ENCODE measurements at places on chromosomes 12 and 14. TPM values are rescaled to one million over a fixed set of nuclear protein-coding genes. Genes with fewer than 3 reads are reported as not detected.

SERPINA1 gene
- total RNA-seq, result 9.1 TPM

GALC gene
- total RNA-seq, result 0.59 TPM

GPD1 gene
- total RNA-seq, result 1.6 TPM

ANKRD13A gene
- total RNA-seq, result 19.9 TPM

PRB2 gene
- not detected for total RNA-seq

GRCh38 chr12:46480316-46480715, 107.7 kb upstream of the SLC38A2 start:
- H3K27me3 ChIP-seq, result no peaks in the 10 kb centered on the region
- DNase-seq, result no peak
- no peaks in the 10 kb centered on the region for H3K36me3 ChIP-seq
- no peak overlapping the region for H3K27ac ChIP-seq
- peaks cover 63% of the 10 kb centered on the region for H3K4me1 ChIP-seq
- H3K4me3 ChIP-seq, result no peak overlapping the region

- peaks cover 4% of the 10 kb centered on the region for H3K4me1 ChIP-seq
- DNase-seq, result no peak
- H3K36me3 ChIP-seq, result no peaks in the 10 kb centered on the region
- 0 out of 2 replicates have a peak, but pooled peaks cover 7% of the 10 kb centered on the region for H3K27me3 ChIP-seq
- H3K27ac ChIP-seq, result no peak overlapping the region
- H3K4me3 ChIP-seq, result no peak overlapping the region
Observed at GRCh38 chr12:111038077-111038476, 117.7 kb upstream of the MYL2 start.

GRCh38 chr12:13981296-13981962, at the start of gene GRIN2B:
Gene GRIN2B (minus strand): TSS chr12:13981602. CDS start chr12:13866208, 115,394 bp downstream.
- H3K27ac ChIP-seq, result peak within 1 kb of the TSS; percentile 34
- peak; percentile 2 for DNase-seq
- H3K4me3 ChIP-seq, result peak within 1 kb of the TSS; percentile 67
- no peaks in the 10 kb centered on the region for H3K36me3 ChIP-seq
- H3K4me1 ChIP-seq, result peaks cover 2% of the 10 kb centered on the region

DNA sequence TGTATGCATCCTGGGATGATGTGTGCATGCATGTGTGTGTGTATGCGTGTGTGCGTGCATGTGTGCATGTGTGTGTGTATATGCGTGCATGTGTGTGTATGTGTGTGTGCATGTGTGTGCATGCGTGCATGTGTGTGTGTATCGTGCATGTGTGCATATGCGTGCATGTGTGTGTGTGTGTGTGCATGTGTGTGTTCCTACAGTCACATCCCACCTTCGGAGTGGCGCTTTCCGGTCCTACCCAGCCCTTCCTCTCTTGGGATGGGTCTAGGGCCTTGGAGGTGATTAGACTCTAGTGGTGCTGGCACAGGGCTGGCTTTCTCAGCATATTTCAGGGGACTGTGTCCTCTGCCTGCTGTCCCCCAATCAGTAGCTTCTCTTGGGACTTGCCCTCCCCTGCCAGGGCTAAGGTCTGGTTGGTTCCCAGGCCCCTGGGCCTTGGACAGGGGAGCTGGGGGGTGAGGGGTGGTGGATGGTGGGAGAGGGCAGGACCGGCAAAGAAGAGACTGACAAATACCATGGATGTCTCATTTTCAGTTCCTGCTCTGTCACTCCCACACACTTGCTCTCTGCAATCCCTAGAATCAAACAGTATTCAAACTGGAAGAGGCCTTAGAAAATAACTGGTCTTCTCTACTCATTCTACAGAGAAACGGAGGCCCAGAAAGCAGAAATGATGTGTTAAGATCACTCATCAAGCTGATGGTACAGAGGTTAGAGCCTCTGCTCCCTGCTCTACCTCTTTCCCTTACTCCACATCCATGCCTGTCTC, 21.9 kb upstream of the FAIM2 start:
- H3K4me3 ChIP-seq, result no peak overlapping the region
- H3K27me3 ChIP-seq, result no peaks in the 10 kb centered on the region
- DNase-seq, result no peak
- no peaks in the 10 kb centered on the region for H3K36me3 ChIP-seq
- H3K4me1 ChIP-seq, result no peaks in the 10 kb centered on the region
- no peak overlapping the region for H3K27ac ChIP-seq

DNA sequence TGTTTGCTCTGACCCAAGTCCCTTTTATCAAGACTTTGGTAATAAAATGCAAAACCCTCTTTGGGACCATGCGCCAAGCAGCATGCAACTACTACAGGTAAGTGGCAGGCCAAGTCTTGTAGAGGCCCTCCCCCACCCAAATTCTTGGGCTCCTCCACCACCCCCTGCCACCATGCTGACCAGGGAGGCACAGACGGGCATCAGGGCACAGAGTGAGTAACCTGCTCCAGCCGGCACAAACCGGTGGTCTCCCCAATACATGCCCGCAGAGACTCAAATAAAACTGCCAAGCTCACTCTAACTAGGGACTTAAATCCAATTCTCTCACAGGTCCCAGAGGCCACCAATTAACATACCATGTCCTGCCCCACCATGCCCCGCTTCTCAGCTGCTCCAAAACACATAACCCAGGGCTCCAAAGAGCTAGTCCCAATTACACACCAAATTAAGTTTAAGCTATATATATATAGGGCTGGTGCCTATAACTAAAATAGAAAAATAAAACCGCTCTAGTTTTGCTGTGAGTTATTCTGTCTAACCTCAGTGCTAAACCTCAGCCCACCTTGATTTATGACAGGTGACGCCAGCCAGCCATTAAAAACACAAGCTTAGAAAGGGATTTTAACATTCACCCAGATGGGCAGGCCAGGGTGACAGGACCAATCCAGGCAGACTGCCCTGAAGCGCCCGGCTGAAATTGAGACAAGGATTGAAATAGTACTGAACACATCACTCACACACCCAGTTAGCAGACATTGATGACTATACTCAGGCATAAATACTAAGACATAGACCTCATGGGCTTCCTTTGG, 81.0 kb downstream of the CLMN start:
- H3K4me3 ChIP-seq, result no peak overlapping the region
- no peaks in the 10 kb centered on the region for H3K36me3 ChIP-seq
- H3K4me1 ChIP-seq, result no peaks in the 10 kb centered on the region
- DNase-seq, result no peak
- no peaks in the 10 kb centered on the region for H3K27me3 ChIP-seq

GRCh38 chr14:92040431-92041051, 682 bp upstream of the TRIP11 start:
- H3K27ac ChIP-seq, result peak overlapping the region; percentile 94
- H3K36me3 ChIP-seq, result no peaks in the 10 kb centered on the region
- no peaks in the 10 kb centered on the region for H3K27me3 ChIP-seq
- peaks cover 14% of the 10 kb centered on the region for H3K4me1 ChIP-seq

GRCh38 chr12:1851151-1851701, 30.9 kb downstream of the LRTM2 start:
- no peak for DNase-seq
- no peak overlapping the region for H3K27ac ChIP-seq
- no peaks in the 10 kb centered on the region for H3K27me3 ChIP-seq
- no peaks in the 10 kb centered on the region for H3K4me1 ChIP-seq

DNA sequence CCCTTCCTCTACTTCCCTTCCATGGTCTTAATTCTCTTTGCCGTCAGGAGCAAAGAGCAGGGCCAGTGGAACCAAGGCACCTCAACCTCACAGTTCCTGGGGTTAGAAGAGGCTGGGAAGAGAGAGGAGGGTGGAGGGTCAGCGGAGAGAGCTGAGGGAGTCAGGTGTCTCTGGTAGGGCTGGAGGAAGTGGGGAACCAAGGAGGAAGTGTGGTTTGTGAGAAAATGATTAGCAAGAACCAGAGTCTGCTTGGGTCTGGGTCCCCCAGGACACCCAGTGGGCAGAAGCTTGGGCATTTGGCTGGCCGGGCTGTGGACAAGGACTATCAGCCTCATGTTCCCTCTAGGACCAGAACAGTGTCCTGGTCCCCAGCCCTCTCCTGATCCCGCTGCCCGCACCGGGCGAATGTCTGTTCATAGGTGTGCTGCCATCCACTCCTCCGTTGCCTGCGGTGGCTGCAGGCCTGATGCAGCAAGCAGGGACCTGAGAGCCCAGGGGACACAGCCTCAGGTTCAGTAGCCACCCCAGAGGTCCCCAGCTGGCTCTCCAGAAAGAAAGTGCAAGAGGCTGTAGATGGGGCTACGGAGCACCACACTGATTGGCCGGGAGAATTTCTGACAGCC, 2.3 kb downstream of the HOXC12 start:
- no peaks in the 10 kb centered on the region for H3K27me3 ChIP-seq
- no peak for DNase-seq
- no peak overlapping the region for H3K27ac ChIP-seq
- no peak overlapping the region for H3K4me3 ChIP-seq
- H3K4me1 ChIP-seq, result peaks cover 15% of the 10 kb centered on the region

- no peaks in the 10 kb centered on the region for H3K4me1 ChIP-seq
- H3K27ac ChIP-seq, result no peak overlapping the region
- no peaks in the 10 kb centered on the region for H3K27me3 ChIP-seq
Observed at GRCh38 chr12:112275207-112275606, 107.0 kb downstream of the HECTD4 start.

GRCh38 chr12:44523828-44524227, 352.3 kb downstream of the NELL2 start:
- no peaks in the 10 kb centered on the region for H3K27me3 ChIP-seq
- DNase-seq, result no peak
- no peak overlapping the region for H3K4me3 ChIP-seq
- H3K4me1 ChIP-seq, result no peaks in the 10 kb centered on the region

GRCh38 chr12:15801770-15802744, 12.9 kb upstream of the EPS8 start:
- no peak overlapping the region for H3K4me3 ChIP-seq
- peaks cover 41% of the 10 kb centered on the region for H3K4me1 ChIP-seq
- no peak overlapping the region for H3K27ac ChIP-seq
- no peaks in the 10 kb centered on the region for H3K36me3 ChIP-seq
- DNase-seq, result peak; percentile 72

- H3K27ac ChIP-seq, result peak overlapping the region; percentile 43
- no peaks in the 10 kb centered on the region for H3K4me1 ChIP-seq
- no peaks in the 10 kb centered on the region for H3K27me3 ChIP-seq
- H3K36me3 ChIP-seq, result no peaks in the 10 kb centered on the region
Observed at GRCh38 chr14:88791629-88792472, 902 bp downstream of the EML5 start.

Measured in HCT116 (cell line).